H9 (cell line): ENCODE measurements at places on chromosomes 11 and 22. TPM values are rescaled to one million over a fixed set of nuclear protein-coding genes. Genes with fewer than 3 reads are reported as not detected.

APOA5 gene
- 0.11 TPM in 1 of 2 replicates, not detected in the other for total RNA-seq

SPI1 gene
- total RNA-seq: not detected in 2 replicates

DNA sequence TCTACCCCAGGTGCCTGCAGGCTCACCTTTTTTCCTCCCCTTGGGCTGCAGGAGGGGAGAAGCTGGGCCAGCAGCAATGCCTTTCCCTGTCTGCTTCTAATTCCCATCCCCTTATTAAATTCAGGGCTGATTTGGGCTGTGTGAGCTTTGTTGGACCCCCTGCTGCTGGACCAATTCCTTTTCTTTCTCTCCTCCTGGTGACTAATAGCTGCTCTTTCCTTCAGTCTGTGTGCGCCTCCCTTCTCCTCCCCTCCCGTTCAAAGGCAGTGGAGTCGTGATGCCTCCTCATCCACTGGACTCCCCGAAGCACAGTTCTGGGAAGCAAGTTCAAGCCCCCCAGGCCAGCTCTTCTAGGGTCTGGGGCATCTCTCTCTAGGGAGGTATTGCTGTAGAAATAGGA lies 567.9 kb upstream of the CADM1 start:
- H3K4me1 ChIP-seq: no peaks in the 10 kb centered on the region; the same call in none of the 2 replicates
- no peaks in the 10 kb centered on the region for H3K36me3 ChIP-seq
- no peaks in the 10 kb centered on the region for H3K27me3 ChIP-seq

DNA sequence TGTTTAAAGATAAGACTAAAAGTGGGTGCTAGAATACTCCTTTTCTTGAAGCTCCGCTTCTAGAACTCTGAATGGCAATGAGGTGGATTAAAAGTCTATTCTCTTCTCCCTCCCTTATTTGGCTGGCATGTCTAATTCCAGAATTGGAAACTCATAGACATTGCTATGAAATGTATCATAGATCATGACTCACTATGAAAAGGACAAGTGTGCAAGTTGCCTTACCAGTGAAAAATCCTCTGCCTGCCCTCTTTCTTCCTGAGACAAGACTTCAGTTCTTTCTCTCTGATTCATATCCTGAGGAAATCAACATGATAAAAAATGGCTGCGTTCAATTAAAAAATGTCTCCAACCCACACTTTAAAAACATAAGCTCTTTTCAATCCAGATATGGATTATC lies 73.2 kb upstream of the BLID start:
- H3K27ac ChIP-seq: no peak overlapping the region
- H3K27me3 ChIP-seq: no peaks in the 10 kb centered on the region
- H3K4me3 ChIP-seq: no peak overlapping the region
- DNase-seq: no peak
- no peaks in the 10 kb centered on the region for H3K36me3 ChIP-seq
- no peaks in the 10 kb centered on the region for H3K4me1 ChIP-seq

DNA sequence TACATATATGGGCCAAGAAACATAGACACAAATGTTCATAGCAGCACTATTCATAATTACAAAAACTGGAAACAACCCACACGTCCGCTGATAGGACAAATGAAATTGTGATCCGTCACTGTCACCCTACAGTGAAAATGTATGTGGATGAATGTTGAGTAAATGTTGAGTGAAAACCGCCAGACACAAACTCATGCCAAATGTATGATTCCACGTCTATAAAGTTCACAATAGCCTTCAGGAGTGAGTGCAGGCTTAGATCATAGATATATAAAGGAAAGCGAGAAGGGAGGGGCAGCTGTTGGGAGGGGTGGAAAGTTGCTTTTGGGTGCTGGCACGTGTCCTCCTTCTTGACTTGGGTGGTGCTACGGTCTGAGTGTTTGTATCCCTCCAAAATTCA lies 33.6 kb downstream of the DBX1 start:
- H3K27me3 ChIP-seq: peaks cover 6% of the 10 kb centered on the region; the same call in 1 of the 2 replicates
- no peak overlapping the region for H3K4me3 ChIP-seq
- no peak for DNase-seq
- H3K36me3 ChIP-seq: no peaks in the 10 kb centered on the region
- no peaks in the 10 kb centered on the region for H3K4me1 ChIP-seq
- no peak overlapping the region for H3K27ac ChIP-seq

SEC14L2 gene
- 8.2 and 8.5 TPM in 2 replicates for total RNA-seq

DNA sequence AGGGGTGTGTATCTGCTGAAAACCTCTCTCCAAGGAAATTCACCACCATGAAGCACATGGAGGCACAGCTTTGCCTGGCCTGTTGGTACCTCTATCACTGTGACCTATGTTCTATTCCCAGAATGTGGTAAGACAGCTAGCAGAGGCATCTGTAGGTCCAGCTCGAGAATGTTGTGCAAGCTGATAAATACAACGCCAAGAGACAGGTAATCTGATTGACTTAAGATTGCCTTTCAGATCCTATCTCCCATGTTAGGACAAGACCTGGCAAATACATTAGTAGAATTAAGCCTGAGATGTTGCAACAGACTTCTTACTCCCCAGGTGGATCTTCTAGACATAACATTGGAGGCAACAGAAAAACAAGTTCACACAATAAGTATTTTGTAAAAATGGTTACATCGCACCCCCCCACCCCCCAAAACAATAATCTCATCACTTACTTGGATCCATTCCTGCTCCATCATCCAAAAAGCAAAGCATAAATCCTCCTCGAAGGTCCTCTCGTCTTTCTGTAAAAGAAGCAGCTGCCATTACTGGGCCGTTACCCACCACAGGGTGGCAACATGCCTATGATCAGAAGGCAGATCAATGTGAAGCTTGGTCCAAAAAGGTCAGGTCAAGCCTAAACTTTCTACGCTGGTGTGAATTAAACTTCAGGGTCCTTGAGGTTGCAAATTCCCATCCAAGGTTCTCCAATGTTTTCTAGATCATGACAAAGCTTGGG lies 18.5 kb downstream of the MORC2 start:
- H3K4me3 ChIP-seq: no peak overlapping the region
- no peaks in the 10 kb centered on the region for H3K27me3 ChIP-seq
- H3K27ac ChIP-seq: no peak overlapping the region
- no peaks in the 10 kb centered on the region for H3K4me1 ChIP-seq
- peaks cover 70% of the 10 kb centered on the region for H3K36me3 ChIP-seq

- H3K27ac ChIP-seq: no peak overlapping the region
- H3K27me3 ChIP-seq: no peaks in the 10 kb centered on the region
- H3K36me3 ChIP-seq: no peaks in the 10 kb centered on the region
- H3K4me1 ChIP-seq: no peaks in the 10 kb centered on the region; the same call in 1 of the 2 replicates
- no peak overlapping the region for H3K4me3 ChIP-seq
Measured at GRCh38 chr11:22920939-22921565, 60.8 kb upstream of the CCDC179 start.

GRCh38 chr22:43796567-43796966 lies 15.5 kb downstream of the EFCAB6 start:
- no peaks in the 10 kb centered on the region for H3K36me3 ChIP-seq
- H3K27ac ChIP-seq: no peak overlapping the region
- no peak overlapping the region for H3K4me3 ChIP-seq
- peaks cover 2% of the 10 kb centered on the region; the same call in 1 of the 2 replicates for H3K4me1 ChIP-seq
- DNase-seq: no peak

APOL4 gene
- total RNA-seq: not detected in 2 replicates

- H3K27me3 ChIP-seq: peaks cover 2% of the 10 kb centered on the region; the same call in 1 of the 2 replicates
- H3K27ac ChIP-seq: no peak overlapping the region
- no peaks in the 10 kb centered on the region for H3K4me1 ChIP-seq
Measured at GRCh38 chr11:84720706-84721402, 906.3 kb downstream of the DLG2 start.

DNA sequence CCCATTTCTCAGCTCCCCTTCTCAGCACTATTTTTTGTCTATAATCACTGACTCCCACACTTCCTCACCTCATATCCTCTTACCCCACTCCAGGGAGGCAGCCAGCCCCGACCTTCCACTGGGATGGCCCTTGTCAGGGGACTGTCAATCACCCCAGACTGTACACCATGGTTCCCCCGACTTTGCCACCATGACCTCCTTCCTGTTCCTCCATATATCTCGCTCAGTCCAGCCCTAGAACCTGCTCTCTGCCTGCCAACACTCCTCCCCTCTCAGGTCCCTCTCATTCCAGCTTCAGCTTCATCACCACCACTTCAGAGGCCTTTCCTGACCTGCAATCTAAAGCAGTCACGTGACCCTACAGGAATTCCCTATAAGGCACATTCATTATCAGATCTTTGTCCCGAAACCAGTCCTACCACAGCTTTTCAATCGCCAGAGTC lies 16.5 kb downstream of the PRPF19 start:
- no peak overlapping the region for H3K4me3 ChIP-seq
- H3K4me1 ChIP-seq: no peaks in the 10 kb centered on the region
- H3K27me3 ChIP-seq: no peaks in the 10 kb centered on the region
- peaks cover 6% of the 10 kb centered on the region for H3K36me3 ChIP-seq

GSC2 gene
- 0.22 TPM in 2 replicates for total RNA-seq

NFAM1 gene
- 0.55 and 0.68 TPM in 2 replicates for total RNA-seq

CFAP68 gene
- total RNA-seq: 21.6 and 23.4 TPM in 2 replicates

SYT7 gene
- 7.0 and 8.8 TPM in 2 replicates for total RNA-seq

DNA sequence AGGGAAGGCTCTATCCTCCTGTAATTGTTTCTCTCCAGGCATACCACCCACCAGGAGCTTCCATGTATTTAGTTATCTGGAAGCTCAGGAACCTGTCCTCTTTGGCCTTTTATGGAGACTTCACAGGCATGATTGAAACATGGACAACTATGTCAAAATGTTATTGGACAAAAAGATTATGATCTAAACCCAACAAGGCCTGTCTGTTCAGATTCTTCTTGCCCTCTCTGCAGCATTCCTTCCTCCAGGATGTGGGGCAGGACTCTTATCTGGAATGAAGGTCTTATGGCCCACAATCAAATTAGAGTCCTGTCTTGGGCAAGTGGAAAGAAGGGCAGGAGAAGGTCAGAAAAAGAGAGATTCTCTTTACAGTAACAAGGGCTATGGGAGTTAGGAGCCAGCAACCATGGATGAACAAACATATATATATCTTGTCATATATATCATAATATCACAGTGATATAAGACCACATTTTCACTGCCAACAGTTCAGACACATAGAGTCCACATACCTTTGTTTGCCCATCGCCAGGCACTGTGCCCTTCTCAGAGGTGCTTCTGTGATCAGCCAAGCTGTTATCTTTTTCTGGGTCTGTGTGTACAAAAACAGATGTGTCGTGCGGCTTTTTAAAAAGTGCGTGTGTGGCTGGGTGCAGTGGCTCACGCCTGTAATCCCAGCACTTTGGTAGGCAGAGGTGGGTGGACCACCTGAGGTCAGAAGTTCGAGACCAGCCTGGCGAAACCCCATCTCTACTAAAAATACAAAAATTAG lies 42.5 kb upstream of the SUSD2 start:
- H3K4me3 ChIP-seq: no peak overlapping the region
- peaks cover 38% of the 10 kb centered on the region for H3K36me3 ChIP-seq
- no peak for DNase-seq
- no peak overlapping the region for H3K27ac ChIP-seq
- H3K4me1 ChIP-seq: no peaks in the 10 kb centered on the region
- H3K27me3 ChIP-seq: no peaks in the 10 kb centered on the region

- DNase-seq: no peak
- no peak overlapping the region for H3K4me3 ChIP-seq
- H3K36me3 ChIP-seq: no peaks in the 10 kb centered on the region
- no peaks in the 10 kb centered on the region for H3K4me1 ChIP-seq
Measured at GRCh38 chr11:107741044-107741823, 29.4 kb upstream of the SLN start.

GRCh38 chr22:19228179-19228578 lies 49.6 kb upstream of the SLC25A1 start:
- H3K27ac ChIP-seq: no peak overlapping the region
- no peaks in the 10 kb centered on the region for H3K4me1 ChIP-seq
- H3K4me3 ChIP-seq: no peak overlapping the region
- H3K36me3 ChIP-seq: peaks cover 60% of the 10 kb centered on the region
- DNase-seq: no peak

OR5AS1 gene
- not detected in 2 replicates for total RNA-seq

DNA sequence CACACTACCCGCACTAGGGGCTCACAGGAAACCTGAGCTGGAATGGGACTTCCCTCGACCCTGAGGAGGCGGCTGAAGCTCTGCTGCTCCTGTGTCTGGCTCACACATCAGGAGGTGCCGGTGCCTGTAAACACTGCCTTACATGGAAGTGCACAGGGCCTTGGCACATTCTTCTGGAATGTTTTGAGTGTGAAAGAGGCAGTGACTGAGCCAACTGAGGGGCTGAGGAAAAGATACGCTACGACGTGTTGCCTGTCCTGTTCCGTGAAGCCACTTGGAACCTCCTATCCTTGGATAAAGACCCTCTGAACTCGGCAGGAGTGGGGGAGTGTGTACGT lies 10.5 kb downstream of the TXN2 start:
- no peaks in the 10 kb centered on the region for H3K27me3 ChIP-seq
- no peak overlapping the region for H3K4me3 ChIP-seq
- no peak overlapping the region for H3K27ac ChIP-seq
- DNase-seq: no peak
- H3K36me3 ChIP-seq: peaks cover 5% of the 10 kb centered on the region; the same call in 1 of the 3 replicates
- H3K4me1 ChIP-seq: no peaks in the 10 kb centered on the region

OR51B2 gene
- total RNA-seq: not detected in 2 replicates

DNA sequence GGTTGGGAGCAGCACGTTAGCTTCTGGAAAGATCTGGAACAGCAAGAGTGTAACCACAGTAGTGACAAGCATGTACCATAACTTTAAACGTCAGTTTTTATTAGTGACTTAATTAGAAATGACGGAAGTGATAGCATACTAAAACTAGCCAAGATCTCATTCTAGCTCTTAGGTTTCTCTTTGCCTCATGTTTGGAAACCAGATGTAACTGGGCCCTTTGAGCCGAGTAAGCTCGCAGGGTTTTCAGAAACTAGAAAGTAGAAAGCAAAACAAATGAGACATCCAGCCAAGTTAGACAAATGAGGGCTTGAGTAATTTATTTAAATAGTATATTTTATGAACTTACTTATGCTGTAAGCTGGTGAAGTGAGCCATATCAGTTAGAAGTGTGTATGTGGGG lies 40.2 kb upstream of the SLC5A12 start:
- DNase-seq: no peak
- no peaks in the 10 kb centered on the region for H3K36me3 ChIP-seq
- H3K27me3 ChIP-seq: no peaks in the 10 kb centered on the region
- no peaks in the 10 kb centered on the region for H3K4me1 ChIP-seq
- no peak overlapping the region for H3K27ac ChIP-seq

ANO3 gene
- not detected in 2 replicates for total RNA-seq

MRGPRX4 gene
- total RNA-seq: not detected in 2 replicates

PATE2 gene
- total RNA-seq: 0.17 and 0.44 TPM in 2 replicates

BIK gene
- 6.8 and 8.3 TPM in 2 replicates for total RNA-seq

- no peak overlapping the region for H3K27ac ChIP-seq
- no peaks in the 10 kb centered on the region for H3K4me1 ChIP-seq
- no peak for DNase-seq
- no peaks in the 10 kb centered on the region for H3K27me3 ChIP-seq
Measured at GRCh38 chr11:117959438-117960149, 26.6 kb upstream of the IL10RA start.

- peaks cover 2% of the 10 kb centered on the region; the same call in 1 of the 3 replicates for H3K36me3 ChIP-seq
- peaks cover 39% of the 10 kb centered on the region; the same call in 1 of the 2 replicates for H3K4me1 ChIP-seq
- H3K27me3 ChIP-seq: peaks cover 2% of the 10 kb centered on the region; the same call in 1 of the 2 replicates
- H3K27ac ChIP-seq: peak overlapping the region; percentile 21
- no peak for DNase-seq
Measured at GRCh38 chr11:12693479-12694182, 19.4 kb downstream of the TEAD1 start.

- no peak for DNase-seq
- H3K4me3 ChIP-seq: no peak overlapping the region
- H3K27me3 ChIP-seq: no peaks in the 10 kb centered on the region
- H3K36me3 ChIP-seq: peaks cover 7% of the 10 kb centered on the region; the same call in 2 of the 3 replicates
- no peak overlapping the region for H3K27ac ChIP-seq
Measured at GRCh38 chr11:14819596-14819995, 72.4 kb downstream of the CYP2R1 start.

- DNase-seq: no peak
- H3K4me3 ChIP-seq: no peak overlapping the region
- no peaks in the 10 kb centered on the region for H3K36me3 ChIP-seq
Measured at GRCh38 chr11:59842316-59842715, 3.0 kb downstream of the CBLIF start.

TAF1D gene
- total RNA-seq: 258 and 272 TPM in 2 replicates
